Suppressor macrophage treated with lipopolysaccharide for 1 hour (primary cell): ENCODE measurements at places on chromosomes 1 and 21.

DNA sequence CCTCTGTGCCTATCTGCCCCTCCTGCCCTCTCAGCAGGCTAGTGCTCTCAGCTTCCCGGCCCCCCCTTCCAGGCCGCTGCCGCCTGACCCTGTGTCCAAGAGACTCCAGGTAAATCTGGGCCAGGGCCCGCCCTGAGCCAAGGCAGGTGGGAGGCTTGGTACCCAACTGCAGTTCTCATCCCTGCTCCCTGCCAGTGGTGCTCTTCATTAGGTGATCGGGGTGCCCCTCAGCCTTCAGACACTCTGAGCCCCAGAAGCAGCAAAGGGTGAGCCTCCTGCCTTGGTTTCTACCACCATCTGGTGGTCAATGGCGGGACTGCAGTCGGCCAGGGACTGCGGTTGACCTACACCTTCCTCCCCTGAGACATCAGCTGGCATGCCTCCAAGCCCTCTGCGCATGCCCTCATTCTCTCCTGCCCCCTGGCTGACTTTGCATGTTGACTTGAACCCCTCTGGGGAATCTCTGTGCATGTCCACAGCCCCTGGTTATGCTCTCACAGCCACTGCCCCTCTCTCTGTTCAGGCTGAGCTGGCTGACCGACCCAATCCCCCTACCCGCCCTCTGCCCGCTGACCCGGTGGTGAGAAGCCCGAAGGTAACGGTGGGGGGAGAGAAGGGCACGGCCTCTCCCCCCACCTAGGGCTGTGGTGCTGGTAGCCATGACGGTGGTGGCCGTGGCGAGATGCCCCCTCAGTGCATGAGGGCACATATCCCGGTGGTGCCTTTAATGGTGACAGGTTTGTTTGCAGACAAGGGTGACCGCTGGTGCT lies 2.0 kb upstream of the EFNA4 start:
- peak; percentile 88 for DNase-seq

DNA sequence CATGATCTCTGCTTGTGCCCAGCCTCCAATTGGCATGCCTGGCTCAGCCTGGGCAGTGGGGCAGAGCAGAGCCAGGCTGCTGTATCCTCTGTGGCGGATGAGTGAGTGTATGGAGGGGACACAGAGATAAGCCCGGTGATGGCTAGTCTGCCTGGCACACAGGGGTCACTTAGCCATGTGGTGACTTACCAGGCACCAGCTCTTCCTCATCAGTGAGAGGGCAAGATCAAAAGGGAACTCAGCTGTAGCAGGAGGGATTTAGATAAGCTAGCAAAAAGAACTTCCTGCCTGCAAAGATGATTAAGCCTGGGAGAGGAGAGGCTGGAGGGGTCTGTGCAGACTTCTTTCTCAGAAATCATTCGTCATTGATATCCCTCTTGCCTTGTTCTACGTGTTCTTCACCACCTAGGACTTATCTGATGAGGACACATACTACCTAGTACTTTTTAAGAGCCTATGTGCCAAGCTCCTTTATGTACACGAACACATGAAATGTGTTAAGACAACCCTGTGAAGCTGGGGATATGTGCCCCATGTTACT lies 7.9 kb downstream of the KIF21B start:
- DNase-seq, result peak; percentile 59

DNA sequence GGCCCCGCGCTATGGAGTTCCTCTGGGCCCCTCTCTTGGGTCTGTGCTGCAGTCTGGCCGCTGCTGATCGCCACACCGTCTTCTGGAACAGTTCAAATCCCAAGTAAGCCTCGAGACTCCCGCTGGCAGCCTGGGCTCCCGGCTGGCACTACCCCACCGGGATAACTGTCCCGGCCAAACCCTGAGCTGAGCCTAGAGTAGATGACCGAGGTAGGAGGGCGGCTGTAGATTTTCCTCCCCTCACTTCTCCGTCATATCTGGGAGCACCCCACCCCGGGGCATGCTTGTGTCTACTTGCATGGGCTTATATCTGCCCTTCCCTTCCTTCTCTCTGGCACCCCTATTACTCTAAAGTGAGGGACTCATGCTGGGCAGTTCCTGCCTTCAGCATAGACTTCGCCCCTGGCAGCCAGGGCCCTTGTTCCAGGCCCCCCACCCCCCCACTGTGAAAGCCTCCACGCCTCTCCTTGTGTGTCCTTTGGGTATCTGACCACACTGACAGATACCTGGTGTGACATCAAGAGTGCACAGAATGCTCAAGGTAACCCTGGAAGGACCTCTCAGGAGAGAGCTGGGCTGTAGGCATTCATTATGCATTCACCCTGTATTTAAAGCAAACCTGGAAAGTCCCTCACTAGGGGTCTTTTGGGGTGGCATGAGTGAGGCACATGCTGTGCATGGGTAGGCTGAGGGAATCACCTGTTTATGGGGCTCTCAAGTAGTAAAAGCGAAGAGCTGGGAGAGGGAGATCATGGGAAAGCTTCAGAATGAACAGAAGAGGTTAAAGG lies 485 bp downstream of the EFNA1 start:
- DNase-seq, result no peak

DNA sequence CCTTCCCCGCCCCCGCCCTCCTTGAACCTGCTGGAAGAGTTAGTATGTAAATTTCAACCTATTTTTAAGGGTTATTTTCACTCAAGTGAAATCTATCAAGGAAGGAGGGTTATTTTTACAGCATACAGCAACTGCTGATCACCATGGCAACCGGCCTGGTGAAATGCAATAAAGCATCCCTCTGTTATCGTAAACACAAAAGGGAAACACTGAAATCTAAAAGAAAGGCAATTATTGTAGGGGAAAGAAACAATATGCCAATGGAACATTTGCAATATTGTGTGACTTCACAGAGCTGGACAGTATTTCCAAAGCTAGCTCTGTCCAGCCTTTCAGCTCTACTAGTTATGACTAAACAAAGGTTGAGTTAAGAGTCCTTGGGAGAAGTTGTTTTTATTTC lies 588.3 kb upstream of the PBX1 start:
- no peak for DNase-seq

- no peak for DNase-seq
Observed at GRCh38 chr1:39646232-39647081, 7.0 kb upstream of the HEYL start.

DNA sequence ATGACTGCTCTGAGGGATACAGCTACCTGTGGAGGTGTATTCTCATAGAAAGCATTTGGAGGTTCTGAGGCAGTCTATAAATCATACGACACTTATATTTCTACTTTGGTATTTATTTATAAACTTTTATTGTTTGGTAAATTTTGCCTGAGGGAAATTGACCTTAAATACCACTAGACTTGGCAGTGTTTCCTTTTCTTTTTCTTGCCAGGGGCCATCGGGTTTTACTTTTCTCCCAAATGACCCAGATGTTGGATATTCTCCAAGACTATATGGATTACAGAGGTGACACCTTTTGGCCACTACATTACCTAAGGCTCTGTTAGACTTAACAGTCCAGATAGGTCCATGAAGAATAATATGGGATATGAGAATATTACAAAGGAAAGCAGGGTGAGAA lies 28.2 kb downstream of the CHD1L start:
- DNase-seq, result no peak

- DNase-seq, result no peak
Observed at GRCh38 chr1:154081386-154082126, 73.3 kb downstream of the NUP210L start.

GRCh38 chr1:78601068-78601467 lies 19.2 kb upstream of the IFI44L start:
- no peak for DNase-seq

GRCh38 chr1:205798577-205798976 lies 14.4 kb downstream of the SLC41A1 start:
- DNase-seq, result no peak

- no peak for DNase-seq
Observed at GRCh38 chr1:27545271-27545670, 55.3 kb upstream of the WASF2 start.

DNA sequence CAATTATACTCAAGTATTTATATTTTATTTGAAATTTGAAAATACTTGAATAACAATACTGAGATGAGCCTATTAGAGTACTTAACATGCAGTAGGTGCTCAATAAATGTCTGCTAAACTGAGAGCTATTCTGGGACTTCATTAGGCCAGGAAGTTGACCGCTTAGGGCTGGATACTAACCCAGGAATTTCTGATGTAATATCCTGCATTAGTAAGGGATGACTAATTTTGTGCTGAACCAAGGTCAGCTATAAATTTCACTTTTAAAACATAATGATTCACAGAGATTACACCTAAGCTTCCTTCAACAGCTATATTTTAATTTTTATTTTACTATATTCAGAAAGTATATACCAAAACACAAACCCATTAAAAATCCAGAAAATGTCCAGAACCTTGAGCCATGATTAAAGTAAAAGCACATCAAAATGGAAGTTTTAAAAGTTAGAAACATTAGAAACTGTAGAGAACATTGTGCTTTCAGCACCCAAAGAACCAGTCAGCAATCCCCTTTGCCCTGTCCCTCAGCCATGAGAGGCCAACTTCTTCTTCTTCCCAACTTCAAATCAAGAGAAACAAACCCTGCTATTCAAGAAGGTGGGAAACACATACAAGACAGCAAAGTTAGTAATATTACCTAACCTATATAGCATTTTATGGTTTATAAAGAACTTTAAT lies 35.4 kb downstream of the WNT2B start:
- DNase-seq, result peak; percentile 53

- peak; percentile 47 for DNase-seq
Observed at GRCh38 chr1:3683992-3684391, 31.7 kb downstream of the TP73 start.

- no peak for DNase-seq
Observed at GRCh38 chr1:108016451-108016920, 51.5 kb upstream of the VAV3 start.

GRCh38 chr21:28018741-28019669 lies 973.7 kb downstream of the LTN1 start:
- DNase-seq, result no peak
